ENCODE measurements at places on chromosomes 4 and X.

GRCh38 chr4:109721033-109721432 lies 8.8 kb downstream of the PLA2G12A start:
- no peak for DNase-seq

- DNase-seq = no peak
Observed at GRCh38 chr4:48121180-48121579, 12.9 kb downstream of the TXK start.

- DNase-seq = no peak
Observed at GRCh38 chrX:22395372-22395771, 122.7 kb downstream of the CBLL2 start.

DNA sequence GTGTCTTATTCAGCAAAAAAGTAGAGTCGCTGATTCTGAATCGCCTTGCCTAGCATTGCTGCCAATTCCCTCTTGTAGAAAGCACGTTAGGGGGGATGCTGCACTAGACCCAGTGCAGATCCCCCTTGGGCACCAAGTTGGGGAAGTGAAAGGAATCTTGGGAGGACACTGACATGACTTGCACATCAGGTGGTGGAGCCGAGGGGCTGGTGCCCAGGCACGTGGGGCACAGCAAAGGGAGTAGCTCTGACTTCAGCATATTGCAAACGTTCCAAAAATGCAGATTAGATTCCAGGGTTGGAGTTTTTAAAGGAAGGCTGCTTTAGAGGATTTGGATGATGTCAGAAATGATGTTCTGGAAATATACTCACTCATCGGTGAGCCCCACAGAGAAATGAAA lies 47.4 kb upstream of the GPM6B start:
- peak; percentile 76 for DNase-seq

DNA sequence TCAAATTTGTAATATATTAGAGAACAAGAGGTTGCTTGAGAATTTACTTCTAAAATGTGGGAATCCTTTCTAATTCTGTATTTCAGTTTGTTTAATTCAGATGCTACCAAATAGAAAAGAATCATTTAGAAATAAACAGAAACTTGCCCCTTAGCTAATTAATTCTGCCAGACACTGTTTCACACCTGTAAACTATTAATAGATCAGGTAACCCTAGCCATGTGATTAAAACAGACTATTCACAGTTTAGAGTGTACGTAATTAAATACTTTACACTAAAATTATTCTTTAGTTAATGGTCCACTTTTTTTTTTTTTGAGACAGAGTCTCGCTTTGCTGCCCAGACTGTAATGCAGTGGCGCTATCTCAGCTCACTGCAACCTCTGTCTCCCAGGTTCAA lies 124.0 kb downstream of the PTPN13 start:
- no peak for DNase-seq

Measured in umbilical cord (tissue), 2 donors.